Liver (tissue), 10 donors: ENCODE measurements at places on chromosomes 13 and 19. TPM values are rescaled to one million over a fixed set of nuclear protein-coding genes. Genes with fewer than 3 reads are reported as not detected.

DNA sequence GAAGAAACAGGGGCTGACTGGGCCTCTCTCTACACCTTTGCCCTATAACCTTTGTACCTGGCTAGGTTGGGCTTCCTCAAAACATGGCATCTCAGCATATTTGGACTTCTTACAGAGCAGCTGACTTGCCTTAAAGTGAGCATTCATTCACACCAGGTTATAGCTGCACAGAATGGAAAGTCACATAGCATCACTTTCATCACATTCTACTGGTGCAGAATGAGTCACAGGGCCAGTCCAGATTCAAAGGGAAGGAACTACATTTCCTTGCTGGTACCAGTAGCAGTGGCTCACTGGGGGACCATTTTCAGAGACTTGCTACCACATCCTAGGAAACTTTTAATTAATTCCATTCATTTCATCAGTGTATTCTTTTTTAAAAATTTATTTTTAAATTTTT lies 20.3 kb upstream of the TPTE2 start:
- H3K27ac ChIP-seq = no peak overlapping the region
- DNase-seq = no peak
- H3K4me1 ChIP-seq = no peaks in the 10 kb centered on the region
- no peaks in the 10 kb centered on the region for H3K27me3 ChIP-seq

- no peak for DNase-seq
- H3K27ac ChIP-seq = no peak overlapping the region
- no peaks in the 10 kb centered on the region for H3K36me3 ChIP-seq
These were observed 95.2 kb upstream of the CLDN10 start for GRCh38 chr13:95457294-95457693.

DNA sequence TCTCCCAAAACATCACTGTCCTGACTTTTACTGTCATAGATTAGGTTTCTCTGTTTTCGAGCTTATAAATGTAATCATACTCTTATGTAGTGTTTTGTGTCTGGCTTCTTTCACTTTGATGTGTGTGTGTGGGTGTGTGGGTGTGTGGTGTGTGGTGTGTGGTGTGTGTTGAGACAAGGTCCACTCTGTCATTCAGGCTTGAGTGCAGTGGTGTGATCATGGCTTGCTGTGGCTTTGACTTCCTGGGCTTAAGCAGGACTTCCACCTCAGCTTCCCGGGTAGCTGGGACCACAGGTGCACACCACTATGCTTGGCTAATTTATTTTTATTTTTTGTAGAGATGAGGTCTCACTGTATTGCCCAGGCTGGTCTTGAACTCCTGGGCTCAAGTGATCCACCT lies 59.6 kb downstream of the PDS5B start:
- no peak overlapping the region for H3K27ac ChIP-seq
- H3K4me3 ChIP-seq = no peak overlapping the region
- H3K27me3 ChIP-seq = no peaks in the 10 kb centered on the region
- no peak for DNase-seq
- no peaks in the 10 kb centered on the region for H3K36me3 ChIP-seq

DNA sequence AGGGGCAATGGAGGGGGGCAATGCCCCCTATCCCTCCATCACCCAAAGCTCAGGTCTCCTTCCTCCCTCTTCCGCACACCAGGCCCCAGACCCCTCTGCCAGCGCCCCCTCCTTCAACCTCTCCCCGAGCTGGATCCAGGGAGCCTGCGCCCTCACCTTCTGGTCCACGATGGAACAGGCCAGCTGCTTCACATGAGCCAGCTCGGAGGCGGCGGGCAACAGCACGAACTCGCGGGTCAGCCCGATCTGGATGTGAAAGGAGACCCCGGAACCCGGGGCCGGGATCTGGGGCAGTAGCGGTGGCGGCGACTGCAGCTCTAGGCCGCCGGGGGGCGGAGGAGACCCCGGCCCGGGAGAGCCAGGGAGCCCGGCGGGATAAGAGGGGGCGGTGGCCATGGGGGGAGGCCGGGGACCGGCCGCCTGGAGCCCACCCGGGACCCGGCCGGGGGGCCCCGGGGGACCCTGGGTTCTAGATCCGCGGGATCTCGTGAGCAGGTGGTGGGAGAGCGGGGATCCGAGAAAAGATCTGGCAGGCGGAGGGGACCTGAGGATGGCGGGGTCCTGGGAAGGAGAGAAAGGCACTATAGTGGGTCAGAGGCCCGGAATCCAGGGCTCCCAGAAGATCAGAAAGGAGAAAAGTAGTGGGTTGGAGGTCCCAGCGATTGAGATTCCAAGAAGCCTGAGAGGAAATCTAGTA lies 791 bp downstream of the PRKD2 start:
- H3K27me3 ChIP-seq = no peaks in the 10 kb centered on the region

- H3K36me3 ChIP-seq = no peaks in the 10 kb centered on the region
- H3K4me3 ChIP-seq = no peak overlapping the region
- DNase-seq = no peak
- H3K4me1 ChIP-seq = no peaks in the 10 kb centered on the region
- H3K27ac ChIP-seq = peak overlapping the region; percentile 23
These were observed 20.8 kb downstream of the RASA3 start for GRCh38 chr13:114111577-114111976.

DNA sequence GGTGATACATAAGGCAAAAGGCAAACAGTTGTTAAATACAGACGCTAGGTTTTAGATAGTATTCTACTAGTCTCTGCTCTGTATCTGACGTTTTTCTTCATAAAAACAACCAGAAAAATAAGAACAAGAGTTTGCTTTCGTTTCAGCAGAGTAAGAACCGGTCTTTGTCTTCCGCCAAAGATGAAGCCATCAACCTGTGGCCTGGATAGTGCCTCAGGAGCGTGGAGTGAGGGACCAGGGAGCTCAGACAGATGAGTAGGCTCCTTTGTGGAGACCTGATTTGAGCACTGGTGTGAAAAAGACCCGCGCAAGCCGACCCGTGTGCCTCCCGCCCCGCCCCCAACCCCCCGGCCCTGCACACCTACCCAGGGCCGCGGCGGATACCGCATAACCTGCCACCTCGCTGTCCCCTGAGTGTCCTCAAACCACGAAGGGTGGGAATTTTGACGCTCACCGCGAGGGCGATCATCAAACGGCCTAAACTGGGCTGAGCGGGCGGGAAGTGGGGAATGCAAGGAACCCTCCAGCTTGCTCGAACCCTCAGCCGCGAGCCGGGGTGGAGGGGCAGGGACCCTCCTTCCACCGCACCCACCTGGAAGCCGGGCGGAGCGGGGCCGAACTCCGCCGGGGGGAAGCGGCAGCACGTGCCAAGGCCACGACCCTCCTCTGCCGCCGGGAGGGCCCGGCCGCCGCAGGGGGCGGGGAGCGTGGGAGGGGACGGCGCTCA lies 866 bp upstream of the LMO7 start:
- H3K36me3 ChIP-seq = no peaks in the 10 kb centered on the region
- H3K27ac ChIP-seq = no peak overlapping the region
- H3K4me1 ChIP-seq = peaks cover 4% of the 10 kb centered on the region
- no peaks in the 10 kb centered on the region for H3K27me3 ChIP-seq

DNA sequence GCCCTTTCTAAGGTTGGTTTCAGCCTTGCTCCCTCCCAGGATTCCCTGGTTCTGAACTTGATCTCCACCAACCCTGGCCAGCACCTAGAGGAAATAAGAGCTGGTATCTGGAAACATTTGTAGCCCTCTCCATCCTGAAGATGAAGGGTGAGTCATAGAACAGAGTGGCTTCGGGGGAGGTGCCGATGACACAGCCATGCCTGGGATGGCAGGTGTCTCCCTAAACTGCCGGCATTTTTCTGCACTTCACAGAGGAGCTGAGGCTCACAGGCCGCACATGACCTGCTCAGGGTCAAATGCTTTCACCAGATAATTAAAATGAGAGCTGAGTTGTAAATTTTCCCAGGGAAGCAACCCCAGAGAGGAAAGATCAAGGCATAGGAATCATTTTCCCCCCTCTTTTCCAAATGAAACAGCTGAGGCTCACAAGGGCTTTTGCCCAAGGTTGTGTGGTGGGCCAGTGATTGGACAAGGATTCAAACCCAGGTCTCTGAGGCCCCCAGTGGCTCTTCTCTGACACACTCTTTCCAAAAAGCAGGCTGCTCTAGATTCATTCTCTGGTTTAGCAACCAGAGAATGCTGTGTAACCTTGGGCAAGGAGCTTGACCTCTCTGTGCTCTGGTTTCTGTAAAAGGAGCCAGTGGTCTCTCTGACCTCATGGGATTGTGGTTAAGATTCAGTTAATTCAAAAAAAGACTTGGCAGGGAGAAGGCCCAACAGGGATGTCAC lies 1.2 kb upstream of the SLC25A42 start:
- H3K36me3 ChIP-seq = peaks cover 4% of the 10 kb centered on the region
- H3K27ac ChIP-seq = peak overlapping the region; percentile 83
- no peak for DNase-seq
- H3K27me3 ChIP-seq = no peaks in the 10 kb centered on the region
- H3K4me1 ChIP-seq = peaks cover 18% of the 10 kb centered on the region
- H3K4me3 ChIP-seq = peak overlapping the region; percentile 36

DNA sequence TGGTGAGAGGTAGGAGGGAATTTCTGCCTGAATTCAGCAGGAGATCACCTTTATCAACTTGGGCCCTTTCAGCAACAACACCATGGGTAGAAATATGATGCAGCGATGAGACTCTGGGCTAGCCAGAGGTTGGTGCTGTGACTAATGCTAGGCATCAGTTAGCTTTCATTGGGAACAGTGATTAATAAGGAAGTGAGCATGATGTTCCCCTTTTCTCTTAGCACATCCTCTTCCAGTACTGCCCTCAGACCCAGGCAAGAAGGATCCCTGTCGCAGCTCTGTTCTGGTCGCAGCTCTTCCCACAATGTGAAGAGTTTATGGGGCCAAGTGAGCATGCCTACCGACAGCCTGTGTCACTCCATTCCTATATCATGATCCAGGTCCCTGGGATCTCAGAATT lies 100.5 kb downstream of the FLT1 start:
- H3K4me1 ChIP-seq = no peaks in the 10 kb centered on the region
- no peaks in the 10 kb centered on the region for H3K27me3 ChIP-seq
- no peak overlapping the region for H3K4me3 ChIP-seq
- no peak for DNase-seq
- H3K36me3 ChIP-seq = no peaks in the 10 kb centered on the region

- no peak overlapping the region for H3K27ac ChIP-seq
- H3K27me3 ChIP-seq = no peaks in the 10 kb centered on the region
- no peak for DNase-seq
These were observed 214.8 kb upstream of the UBL3 start for GRCh38 chr13:30065181-30065580.

SPART gene
- total RNA-seq = 15.3 TPM

ATP4B gene
- not detected for total RNA-seq

ZNF829 gene
- total RNA-seq = 1.1 TPM

ATXN8OS gene
- total RNA-seq = not detected

ELAVL1 gene
- 33.7 TPM for total RNA-seq

RDH8 gene
- not detected for total RNA-seq

VSTM2B gene
- not detected for total RNA-seq

CNOT3 gene
- 6.3 TPM for total RNA-seq

C5AR2 gene
- total RNA-seq = 2.8 TPM
